ENCODE measurements at places on chromosomes 2 and 18.

DNA sequence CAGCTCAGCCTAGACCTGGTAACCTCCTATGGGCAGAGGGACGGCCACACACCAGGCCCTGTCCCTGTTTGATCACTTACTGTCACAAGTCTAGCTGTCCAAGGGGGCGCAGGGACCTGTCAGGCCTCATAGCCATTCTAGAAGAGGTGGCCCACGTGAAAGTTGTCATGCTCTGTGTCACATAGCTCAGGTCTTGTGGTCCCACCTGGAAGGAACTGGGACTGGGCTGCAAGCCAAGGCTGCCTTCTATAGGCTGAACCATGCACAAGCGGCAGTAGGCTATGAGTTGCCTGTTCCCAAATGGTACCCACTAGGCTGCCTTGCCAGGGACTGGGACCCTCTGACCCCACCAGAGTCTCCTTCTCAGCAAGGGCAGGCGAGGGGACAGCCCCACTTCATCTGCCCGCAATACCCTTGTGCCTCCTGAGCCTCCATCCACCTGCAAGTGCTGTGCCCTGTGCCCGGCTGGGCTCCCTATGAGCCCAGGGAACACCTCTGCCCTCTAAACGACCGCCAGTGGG is 177.5 kb downstream of the ANAPC1 start:
- no peak for DNase-seq

DNA sequence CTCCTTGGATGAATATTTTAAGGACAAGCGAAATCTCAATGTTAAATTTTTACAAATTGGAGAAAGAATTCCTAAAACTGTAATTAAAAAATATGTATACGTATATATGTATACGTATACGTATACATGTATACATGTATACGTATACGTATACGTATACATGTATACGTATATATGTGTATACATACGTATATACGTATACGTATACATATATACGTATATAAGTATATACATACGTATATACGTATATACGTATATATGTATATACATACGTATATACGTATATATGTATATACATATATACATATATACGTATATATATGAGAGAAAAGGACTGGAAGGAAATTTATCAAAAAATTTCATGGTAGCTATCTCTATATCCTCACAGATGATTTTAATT is 110.2 kb upstream of the ACKR3 start:
- DNase-seq, result no peak

GRCh38 chr2:108621087-108621559 is 86.9 kb downstream of the LIMS1 start:
- peak; percentile 86 for DNase-seq

GRCh38 chr18:41444943-41445342 is 510.1 kb upstream of the PIK3C3 start:
- DNase-seq, result no peak

DNA sequence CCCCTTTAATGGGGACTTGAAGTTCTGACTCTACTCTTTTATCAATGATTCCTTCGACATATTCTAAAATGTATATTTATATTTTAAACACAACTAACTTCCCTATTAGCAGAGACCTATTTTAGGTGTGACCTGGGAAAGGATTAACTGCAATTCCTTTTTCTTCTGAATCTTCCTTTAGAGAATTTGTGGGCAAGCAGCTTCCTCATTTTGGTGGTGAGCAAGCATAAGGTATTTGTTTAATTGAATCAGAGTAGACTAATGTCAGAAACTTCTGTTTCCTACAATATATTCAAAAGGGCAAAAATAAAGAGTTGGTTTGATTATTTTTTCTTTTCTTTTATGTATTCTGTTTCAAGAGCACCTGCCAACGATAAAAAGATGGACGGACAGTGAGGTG is 237.0 kb downstream of the IKZF2 start:
- DNase-seq, result no peak

- DNase-seq, result no peak
Observed at GRCh38 chr2:99365661-99366060, 28.5 kb downstream of the EIF5B start.

All from CD4-positive, alpha-beta T cell treated with Interleukin-6 at 100 ng/mL for 8 hours (primary cell).